ENCODE measurements at places on chromosomes 7 and 10.

DNA sequence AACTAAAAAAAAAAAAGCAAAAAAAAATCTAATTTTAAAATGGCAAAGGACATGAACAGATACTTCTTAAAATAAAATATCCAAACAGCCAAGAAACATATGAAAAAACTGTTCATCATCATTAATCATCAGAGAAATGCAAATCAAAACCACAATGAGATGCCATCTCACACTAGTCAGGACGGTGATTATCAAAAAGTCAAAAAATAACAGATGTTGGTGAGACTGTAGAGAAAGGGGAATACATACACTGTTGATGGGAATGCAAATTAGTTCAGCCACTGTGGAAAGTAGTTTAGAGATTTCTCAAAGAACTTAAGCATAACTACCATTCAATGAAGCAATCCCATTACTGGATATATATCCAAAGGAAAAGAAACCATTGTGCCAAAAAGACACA, 30.2 kb downstream of the COBL start:
- no peak for DNase-seq

- DNase-seq: no peak
Observed at GRCh38 chr10:122740640-122741039, 41.0 kb upstream of the C10orf120 start.

- peak; percentile 4 for DNase-seq
Observed at GRCh38 chr10:45470098-45471012, 96.3 kb downstream of the ALOX5 start.

DNA sequence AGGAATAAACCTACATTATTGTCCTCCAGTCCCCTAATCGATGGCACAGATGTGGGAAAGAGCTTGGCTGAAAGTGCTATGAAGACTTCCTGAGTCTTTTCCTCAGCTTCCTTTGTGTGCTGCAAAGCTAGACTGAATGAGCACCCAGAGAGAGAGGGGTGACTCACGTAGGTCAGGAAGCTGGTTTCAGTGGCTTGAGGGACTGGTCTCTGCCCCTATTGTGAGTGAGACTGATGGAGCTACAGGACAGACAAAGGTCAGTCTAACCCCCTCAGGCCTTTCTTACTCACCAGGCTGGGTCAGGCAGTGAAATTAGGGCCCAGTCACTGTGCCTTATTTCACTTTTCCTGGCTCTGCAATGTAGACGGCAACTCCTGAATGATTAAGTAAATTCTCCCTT, 171.1 kb upstream of the GRB10 start:
- DNase-seq: no peak

All from AG10803 (cell line).